ENCODE measurements at places on chromosomes 1 and 21.

GRCh38 chr1:70890408-70890807 is 157.2 kb downstream of the PTGER3 start:
- no peaks in the 10 kb centered on the region for H3K27me3 ChIP-seq
- no peak overlapping the region for H3K27ac ChIP-seq
- H3K4me1 ChIP-seq = no peaks in the 10 kb centered on the region
- no peaks in the 10 kb centered on the region for H3K36me3 ChIP-seq
- H3K4me3 ChIP-seq = no peak overlapping the region
- DNase-seq = no peak

GRCh38 chr1:76939050-76939816 is 72.0 kb downstream of the ST6GALNAC5 start:
- DNase-seq = no peak
- no peaks in the 10 kb centered on the region for H3K36me3 ChIP-seq
- H3K27me3 ChIP-seq = no peaks in the 10 kb centered on the region
- no peak overlapping the region for H3K27ac ChIP-seq
- H3K4me3 ChIP-seq = no peak overlapping the region

DNA sequence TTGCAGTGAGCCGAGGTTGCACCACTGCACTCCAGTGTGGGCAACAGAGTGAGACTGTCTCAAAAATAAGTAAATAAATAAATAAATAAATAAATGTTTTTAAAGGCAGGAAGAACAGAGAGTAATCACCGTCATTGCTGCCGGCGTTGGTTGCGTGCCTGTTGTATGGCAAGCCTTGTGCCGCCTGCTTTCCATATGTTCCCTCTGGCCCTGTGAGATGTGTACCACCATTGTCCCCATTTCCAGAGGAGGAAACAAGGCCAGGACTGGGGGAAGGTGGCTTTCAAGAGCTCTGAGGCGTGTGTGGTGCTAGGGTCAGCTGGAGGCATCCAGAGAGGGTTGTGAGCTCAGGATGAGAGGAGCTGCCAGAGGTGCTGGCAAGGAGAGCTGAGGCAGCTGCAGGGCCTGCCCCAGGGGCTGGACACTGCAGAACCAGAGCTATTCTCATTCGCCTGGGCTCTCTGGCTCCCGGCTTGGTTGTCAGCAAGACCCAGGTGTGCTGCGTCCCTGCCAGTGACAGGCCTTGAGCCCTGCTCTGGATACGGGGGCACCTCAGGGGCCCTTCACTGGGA is 5.2 kb upstream of the MARCKSL1 start:
- no peaks in the 10 kb centered on the region for H3K27me3 ChIP-seq
- peaks cover 48% of the 10 kb centered on the region for H3K4me1 ChIP-seq
- no peak for DNase-seq
- no peaks in the 10 kb centered on the region for H3K36me3 ChIP-seq

DNA sequence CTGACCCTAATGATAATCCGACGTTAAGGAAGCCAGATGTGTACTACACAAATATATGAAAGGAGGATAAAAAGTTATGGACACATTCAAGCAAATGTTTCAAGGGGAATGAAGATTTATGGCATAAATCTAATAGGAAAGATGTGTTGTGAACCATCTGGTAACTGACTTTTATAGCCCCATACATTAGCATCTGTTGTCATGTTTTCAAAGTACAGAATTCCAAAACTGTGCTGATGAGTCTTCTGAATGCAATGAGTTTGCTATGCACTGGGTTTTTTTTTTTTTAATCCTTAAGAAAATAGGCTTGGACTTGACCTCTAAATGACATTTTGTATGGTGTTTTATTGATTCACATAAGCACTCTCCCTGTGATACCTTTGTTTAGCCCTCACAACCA is 158.5 kb upstream of the ESRRG start:
- no peak overlapping the region for H3K27ac ChIP-seq
- DNase-seq = no peak
- H3K4me3 ChIP-seq = no peak overlapping the region

DNA sequence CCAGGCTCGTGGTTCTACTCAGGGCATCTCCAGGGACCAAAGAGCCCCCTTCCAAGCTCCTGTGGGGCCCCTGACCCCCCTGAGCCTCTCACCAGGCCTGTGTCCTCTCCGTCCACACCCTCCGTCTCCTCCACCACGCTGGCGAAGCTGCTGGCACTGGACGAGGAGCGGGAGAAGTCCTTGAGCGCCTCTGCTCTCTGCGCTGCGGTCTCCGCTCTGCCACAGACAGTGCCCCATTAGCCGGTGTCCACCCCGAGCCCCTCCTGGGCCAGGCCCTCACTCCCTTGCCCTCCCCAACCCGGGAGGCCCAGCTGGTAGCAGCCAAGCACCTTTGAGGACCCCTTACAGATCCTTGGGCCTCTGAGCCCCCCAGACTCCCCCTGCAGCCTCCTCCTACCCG is 69.8 kb downstream of the RAP1GAP start:
- no peaks in the 10 kb centered on the region for H3K36me3 ChIP-seq
- no peaks in the 10 kb centered on the region for H3K4me1 ChIP-seq
- peaks cover 3% of the 10 kb centered on the region for H3K27me3 ChIP-seq

GRCh38 chr1:29903548-29904166 is 667.3 kb downstream of the PTPRU start:
- DNase-seq = no peak
- peaks cover 4% of the 10 kb centered on the region for H3K27me3 ChIP-seq
- no peak overlapping the region for H3K27ac ChIP-seq

DNA sequence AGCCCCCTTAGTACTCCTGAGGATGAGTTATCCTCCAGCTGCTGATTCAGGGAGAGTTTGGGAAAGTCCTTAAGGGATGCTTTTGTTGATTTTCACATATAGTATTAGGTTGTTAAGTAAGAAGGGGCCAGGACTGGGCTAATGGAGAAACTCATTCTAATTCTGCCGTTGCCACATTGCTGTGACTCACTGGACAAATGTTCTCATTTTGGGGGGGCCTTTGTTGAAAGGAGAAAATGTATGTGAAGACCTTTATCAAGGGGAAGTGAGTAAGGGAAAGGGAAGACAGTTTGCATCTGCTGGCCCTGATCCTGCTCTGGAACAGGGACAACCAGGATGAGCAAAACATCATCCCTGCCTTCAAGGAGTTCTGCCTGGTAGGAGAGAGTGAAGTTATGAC is 123.2 kb upstream of the FGGY start:
- H3K27ac ChIP-seq = no peak overlapping the region
- H3K4me1 ChIP-seq = no peaks in the 10 kb centered on the region
- H3K27me3 ChIP-seq = no peaks in the 10 kb centered on the region
- no peak overlapping the region for H3K4me3 ChIP-seq
- H3K36me3 ChIP-seq = no peaks in the 10 kb centered on the region

- H3K27ac ChIP-seq = no peak overlapping the region
- peaks cover 36% of the 10 kb centered on the region for H3K27me3 ChIP-seq
Observed at GRCh38 chr1:156412653-156413321, 43.8 kb downstream of the RHBG start.

GRCh38 chr1:113615425-113615824 is 143.9 kb downstream of the PHTF1 start:
- DNase-seq = no peak
- no peak overlapping the region for H3K27ac ChIP-seq
- no peaks in the 10 kb centered on the region for H3K27me3 ChIP-seq
- H3K4me3 ChIP-seq = no peak overlapping the region
- H3K4me1 ChIP-seq = no peaks in the 10 kb centered on the region

DNA sequence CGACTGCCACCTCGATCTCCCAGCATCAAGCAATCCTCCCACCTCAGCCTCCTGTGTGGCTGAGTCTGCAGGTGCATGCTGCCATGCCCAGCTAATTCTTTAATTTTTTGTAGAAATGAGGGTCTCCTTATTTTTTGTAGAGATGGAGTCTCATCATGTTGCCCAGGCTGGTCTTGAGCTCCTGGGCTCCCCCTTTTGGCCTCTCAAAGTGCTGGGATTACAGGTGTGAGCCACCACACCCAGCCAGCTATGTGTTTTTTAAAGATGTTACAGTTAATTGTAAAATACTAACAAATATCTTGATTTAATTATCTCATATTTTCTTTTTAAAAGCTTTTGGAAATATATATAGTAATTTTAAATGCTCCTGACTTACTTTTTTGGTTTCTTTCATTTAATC is 181.3 kb upstream of the DMRTA2 start:
- H3K4me3 ChIP-seq = no peak overlapping the region
- H3K36me3 ChIP-seq = peaks cover 3% of the 10 kb centered on the region
- DNase-seq = no peak
- H3K27me3 ChIP-seq = no peaks in the 10 kb centered on the region

Measured in CD4-positive, alpha-beta T cell (primary cell).